CD4-positive, alpha-beta T cell treated with Interleukin-4 for 1 hour (primary cell): ENCODE measurements at places on chromosomes 2 and 18.

DNA sequence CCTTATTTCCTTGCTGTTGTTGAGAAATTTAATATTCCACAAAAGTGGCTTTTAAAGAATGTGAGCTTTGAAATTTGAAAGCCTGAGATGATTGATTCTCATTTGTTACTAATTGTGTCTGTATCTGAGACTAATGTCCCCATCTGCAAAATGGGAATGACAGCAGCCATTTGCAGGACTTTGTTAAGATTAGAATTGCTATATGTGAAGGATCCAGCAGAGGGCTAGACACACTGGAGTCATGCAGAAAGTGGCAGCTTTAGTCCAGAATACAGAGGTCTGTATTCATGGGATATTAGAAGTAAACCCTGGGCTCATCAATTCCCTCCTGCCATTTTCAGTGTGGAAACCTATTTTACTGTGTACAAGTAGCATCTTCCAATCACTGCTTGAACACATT is 296.5 kb upstream of the GYPC start:
- DNase-seq: peak; percentile 25

- DNase-seq: no peak
Observed at GRCh38 chr2:237326266-237327171, 87.4 kb downstream of the COL6A3 start.

GRCh38 chr2:97660044-97660774 is 3.6 kb downstream of the ACTR1B start:
- DNase-seq: no peak

- DNase-seq: no peak
Observed at GRCh38 chr2:34529965-34530364, 930.9 kb upstream of the FAM98A start.

- DNase-seq: no peak
Observed at GRCh38 chr18:57223144-57223870, 76.4 kb downstream of the BOD1L2 start.

GRCh38 chr2:45746888-45747287 is 95.4 kb downstream of the PRKCE start:
- DNase-seq: no peak

DNA sequence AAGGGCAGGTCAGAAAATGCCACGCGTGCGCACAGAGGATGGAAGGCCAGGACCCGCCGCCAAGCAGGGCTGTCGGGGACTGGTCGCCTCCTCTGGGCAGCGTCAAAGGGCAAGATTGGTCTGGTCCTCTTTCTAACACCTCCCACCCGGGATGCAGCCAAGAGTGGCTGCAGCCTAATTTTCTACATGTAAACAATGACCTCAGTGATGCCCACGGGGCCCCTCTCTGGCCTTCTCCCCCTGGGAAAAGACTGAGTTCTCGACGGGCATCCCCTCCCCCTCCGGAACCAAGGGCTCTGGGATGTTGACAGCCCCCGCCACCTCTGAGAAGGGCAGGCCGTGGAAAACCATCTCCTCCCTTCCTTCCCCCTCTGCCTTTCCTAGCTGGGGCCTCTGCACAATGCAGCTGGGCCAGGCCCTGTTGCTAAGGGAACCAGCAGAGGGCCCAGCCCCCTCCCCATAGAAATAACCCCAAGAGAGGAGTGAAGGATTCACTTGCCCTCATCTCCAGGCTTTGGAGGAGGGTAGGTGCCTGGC is 80.0 kb upstream of the ZNF532 start:
- DNase-seq: no peak

DNA sequence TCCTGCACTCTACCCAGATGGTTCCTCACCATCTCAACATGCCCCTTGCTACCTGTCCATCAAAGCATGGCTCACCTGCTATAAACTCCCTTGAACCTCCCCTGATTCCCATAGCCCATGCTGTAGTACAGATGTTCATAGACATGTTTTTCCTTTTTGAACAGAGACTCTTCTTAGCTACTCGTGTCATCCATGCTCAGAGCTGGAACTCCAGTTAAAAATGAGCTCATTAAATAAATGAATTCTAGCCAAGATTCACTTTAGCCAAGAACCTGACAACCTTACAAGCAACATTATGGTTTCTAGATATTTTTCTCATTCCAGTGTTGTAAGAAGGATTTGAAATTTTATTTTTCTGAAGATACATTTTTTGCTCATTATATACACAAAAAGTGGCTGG is 65.0 kb downstream of the SCG2 start:
- no peak for DNase-seq

- DNase-seq: peak; percentile 74
Observed at GRCh38 chr2:10434886-10435819, 13.0 kb downstream of the ODC1 start.

DNA sequence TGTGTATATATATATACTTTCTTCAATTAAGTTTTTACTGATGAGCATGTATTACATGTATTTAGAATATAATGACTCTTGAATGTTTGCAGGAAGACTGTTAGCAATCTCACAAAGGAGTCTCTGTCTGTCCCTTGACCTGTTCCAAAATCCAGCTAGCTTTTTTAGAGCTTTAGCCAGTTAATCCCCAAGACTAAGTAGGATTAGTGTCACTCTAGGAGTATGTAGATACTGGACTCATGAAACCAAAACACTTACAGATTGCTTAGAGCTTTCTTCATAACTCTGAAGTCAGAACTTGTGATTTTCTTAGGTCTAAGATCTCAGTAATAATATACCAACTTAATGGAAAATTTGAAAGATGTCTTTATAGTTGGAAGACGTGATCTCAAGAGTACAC is 2.2 kb downstream of the UBXN4 start:
- DNase-seq: no peak

DNA sequence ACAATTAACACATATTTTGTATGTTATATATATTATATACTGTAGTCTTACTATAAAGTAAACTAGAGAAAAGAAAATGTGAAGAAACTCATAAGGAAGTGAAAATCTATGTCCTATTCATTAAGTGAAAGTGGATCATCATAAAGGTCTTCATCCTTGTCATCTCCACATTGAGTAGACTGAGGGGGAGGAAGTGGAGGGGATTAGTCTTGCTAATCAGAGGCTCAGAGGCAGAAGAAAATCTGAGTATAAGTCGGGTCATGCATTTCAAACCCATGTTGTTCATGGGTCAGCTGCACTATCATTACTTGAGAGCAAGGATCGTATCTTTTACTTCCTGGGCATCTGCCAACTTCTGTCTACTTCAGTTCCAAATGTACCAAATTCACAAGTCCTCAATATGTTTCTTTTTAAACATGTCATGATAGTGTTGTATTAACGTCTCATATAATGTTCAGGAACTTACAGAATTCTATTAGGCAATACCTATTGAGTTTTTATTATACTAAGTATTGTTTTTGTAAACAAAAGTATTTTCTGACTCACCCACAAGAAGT is 208.9 kb upstream of the BOD1L2 start:
- DNase-seq: no peak

DNA sequence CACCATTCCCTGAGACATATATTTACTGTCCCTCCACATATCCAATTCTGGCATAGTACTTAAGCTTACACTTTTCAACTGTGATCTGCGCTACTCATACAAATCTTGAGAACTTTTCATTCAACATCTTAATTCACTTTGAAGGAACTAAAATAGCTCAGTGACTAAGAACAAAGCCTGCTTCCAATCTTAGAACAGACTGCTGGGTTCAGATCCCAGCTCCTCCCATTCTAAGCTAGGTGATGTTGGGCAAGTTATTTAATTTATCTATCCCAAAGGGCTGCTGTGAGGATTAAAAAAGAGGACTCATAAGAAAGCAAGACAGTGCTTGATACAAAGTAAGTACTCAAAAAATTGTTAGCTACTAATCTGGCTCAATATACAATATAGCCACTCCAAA is 57.9 kb downstream of the UGP2 start:
- DNase-seq: no peak

DNA sequence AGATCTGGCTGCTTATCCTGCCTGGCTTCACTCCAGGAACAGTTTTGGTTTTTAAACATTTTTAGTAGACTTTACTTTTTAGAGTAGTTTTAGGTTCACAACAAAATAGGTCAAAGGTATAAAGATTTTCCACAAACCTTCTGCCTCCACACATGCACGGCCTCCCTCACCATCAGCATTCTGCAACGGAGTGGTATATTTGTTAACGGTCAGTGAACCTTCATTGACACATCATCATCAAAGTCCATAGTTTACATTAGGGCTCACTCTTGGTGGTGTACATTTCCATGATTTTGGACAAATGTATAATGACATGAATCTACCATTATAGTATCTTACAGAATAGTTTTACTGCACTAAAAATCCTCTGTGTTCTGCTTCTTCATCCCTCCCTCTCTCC is 303.1 kb upstream of the EPAS1 start:
- no peak for DNase-seq

- no peak for DNase-seq
Observed at GRCh38 chr2:23019476-23019875, 365.5 kb upstream of the KLHL29 start.

GRCh38 chr2:221680548-221680947 is 108.4 kb upstream of the EPHA4 start:
- DNase-seq: no peak

GRCh38 chr18:51952844-51953243 is 387.2 kb upstream of the DCC start:
- no peak for DNase-seq

- no peak for DNase-seq
Observed at GRCh38 chr2:124026503-124026902, 1.4 kb downstream of the CNTNAP5 start.

DNA sequence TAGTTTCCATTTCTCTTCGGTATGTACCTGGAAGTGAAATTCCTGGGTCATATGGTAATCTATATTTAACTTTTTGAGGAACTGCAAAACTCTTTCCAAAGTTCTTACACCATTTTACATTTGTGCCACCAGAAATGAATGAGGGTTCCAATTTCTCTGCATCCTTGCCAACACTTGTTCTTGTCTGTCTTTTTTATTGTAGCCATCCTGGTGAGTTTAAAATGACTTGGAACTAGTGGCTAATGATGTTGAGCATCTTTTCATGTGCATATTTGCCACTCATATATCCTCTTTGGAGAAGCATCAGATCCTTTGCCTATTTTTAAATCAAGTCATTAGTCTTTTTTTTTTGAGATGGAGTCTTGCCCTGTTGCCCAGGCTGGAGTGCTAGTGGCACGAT is 59.4 kb downstream of the MALT1 start:
- DNase-seq: no peak

DNA sequence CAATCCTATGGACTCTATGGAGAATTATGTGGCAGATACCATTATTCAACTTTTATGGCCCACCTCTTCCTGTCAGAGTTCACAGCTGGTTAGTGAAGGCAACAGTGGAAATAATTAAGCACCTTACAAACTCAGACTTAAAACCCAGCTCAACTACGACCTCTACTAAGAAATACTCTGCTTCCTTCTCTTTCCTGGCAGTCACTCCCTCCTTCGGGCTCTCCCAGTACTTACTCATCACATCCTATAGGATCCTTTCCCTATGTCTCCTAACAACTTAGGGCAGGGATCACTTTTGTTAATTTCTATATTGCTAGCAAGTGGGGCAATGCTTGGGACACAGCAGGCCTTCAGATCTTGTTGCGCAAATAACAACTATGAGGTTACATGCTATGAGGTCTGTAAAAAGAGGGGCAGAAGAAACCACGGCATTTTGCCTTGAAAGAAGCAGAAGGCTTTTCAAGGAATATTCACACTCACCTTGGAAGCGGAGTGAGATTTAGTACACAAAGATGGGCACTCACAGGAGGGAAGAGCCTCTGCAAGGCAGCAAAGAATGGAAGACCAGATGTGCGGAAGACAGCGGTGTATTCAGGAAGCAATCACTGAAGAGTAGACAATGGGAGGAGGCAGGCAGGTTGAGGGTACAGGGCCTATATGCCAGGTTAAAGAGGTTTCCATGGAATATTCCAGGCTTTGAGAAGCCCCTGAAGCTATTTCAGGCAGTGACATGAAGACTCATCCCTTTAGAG is 2.1 kb downstream of the STK39 start:
- DNase-seq: no peak

DNA sequence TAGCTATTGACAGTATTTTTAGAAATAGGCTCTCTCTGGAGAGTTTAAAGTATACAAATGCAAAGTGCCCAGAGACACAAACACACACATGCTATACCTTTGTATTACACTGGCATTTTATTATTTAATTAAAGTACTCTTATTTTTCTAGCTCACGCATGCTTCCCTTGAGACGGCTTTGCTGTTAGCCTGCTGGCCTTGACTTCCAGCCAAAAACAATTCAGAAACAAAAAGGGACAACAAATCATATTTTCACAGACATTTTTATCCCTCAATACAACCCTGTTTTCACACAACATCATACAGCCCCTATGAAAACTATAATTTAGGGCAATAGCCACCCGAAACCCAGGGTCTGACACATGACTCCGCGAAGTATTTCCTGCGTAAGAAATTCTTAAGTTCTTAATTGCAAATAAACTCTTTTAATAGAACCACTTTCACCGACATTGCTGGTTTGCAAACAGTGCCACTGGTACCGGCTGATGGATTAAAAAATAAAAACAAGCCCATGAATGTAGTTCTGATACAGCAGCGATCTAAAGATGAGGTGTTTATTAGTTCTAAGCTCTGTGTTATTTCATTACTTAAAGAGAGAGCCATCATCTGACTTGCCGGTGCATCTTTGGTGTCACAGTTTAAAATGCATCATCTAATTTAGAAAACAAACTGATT is 185.1 kb downstream of the TCF4 start:
- DNase-seq: no peak

GRCh38 chr18:8176554-8176953 is 432.7 kb upstream of the RAB12 start:
- no peak for DNase-seq

DNA sequence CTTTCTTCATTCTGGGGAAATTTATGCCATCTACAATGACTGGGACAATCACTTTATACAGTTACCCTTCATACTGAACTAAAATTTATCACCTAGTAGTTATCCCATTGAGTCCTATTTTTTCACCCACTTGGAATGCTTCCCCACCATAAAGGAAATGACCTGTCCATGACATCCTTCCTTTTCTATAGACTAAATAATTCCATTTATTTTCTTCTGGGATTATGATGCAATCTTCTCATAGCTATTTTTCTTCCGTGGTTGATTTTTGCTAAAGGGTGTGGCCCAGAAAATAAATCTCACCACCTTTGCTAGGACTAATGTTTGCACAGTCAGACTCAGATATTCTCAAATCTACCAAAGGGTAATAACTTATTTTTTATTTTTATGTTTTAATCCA is 186.1 kb upstream of the NRXN1 start:
- DNase-seq: no peak

DNA sequence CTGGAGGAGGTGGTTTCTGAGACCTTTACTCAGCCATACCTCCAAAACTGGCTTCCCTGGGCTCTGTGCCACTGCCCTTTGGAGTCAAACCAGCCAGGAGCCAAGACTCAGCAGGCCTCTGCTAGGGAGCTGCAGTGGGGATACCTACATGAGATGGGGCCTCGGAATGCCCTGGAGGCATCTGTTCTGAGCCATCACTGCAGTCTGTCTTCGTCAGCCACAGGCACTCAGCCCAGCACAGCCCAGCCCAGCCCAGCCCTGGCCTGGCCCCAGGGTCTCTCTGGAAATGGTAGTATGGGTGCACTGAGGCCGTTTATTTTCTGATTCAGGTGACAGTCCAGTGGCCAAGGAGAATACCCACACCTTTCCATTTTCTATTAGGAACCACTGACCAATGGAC is 209.8 kb downstream of the CELF4 start:
- no peak for DNase-seq

- DNase-seq: no peak
Observed at GRCh38 chr2:218404351-218405085, 4.8 kb downstream of the CTDSP1 start.

GRCh38 chr2:25558262-25558661 is 115.1 kb downstream of the DTNB start:
- DNase-seq: peak; percentile 44

GRCh38 chr2:230784795-230785194 is 72.2 kb downstream of the CAB39 start:
- no peak for DNase-seq

GRCh38 chr2:38260469-38260868 is 116.6 kb downstream of the ATL2 start:
- no peak for DNase-seq
